Mucosa of descending colon (tissue), 3 donors: ENCODE measurements at places on chromosomes 5 and 9. TPM values are rescaled to one million over a fixed set of nuclear protein-coding genes. Genes with fewer than 3 reads are reported as not detected.

Gene ADRB2
- 0.41 TPM for total RNA-seq

DNA sequence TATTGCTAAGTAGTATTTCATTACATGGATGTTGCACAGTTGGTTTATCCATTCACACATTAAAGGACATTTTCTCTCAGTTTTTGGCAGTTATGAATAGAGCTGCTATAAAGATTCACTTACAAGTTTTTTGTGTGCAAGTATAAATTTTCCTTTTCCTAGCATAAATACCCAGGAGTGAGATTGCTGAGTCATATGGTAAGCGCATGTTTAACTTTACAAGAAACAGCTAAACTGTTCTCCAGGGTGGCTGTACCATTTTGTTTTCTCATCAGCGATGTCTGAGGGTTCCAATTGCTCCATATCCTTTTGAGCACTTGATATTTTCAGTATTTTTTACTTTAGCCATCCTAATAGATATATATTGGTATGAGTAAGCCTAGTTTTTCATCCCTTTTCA lies 16.4 kb upstream of the ABCA1 start:
- DNase-seq, result no peak

Gene SEC16A
- total RNA-seq, result 60.0 TPM

DNA sequence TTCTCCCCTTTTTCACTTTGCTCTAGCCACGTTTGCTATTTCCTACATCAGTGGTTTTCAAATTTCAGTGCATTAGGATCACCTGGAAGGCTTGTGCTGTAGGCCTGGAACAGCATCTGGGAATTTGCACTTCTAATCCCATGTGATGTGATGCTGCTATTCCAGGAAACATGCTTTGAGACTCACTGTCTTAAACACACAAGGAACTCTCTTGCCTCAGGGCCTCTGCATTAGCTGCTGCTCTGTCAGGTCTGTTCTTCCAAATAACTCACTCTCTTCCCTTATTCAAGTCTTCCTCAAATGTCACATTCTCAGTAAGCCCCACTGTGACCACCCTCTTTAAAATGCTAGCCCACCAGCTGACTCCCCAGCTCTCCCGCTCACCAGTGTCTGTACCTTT lies 204.0 kb downstream of the DNAH5 start:
- no peak for DNase-seq

Gene MARCOL
- 0.82 TPM for total RNA-seq

- DNase-seq, result no peak
Observed at GRCh38 chr9:17138503-17138902, 3.7 kb downstream of the CNTLN start.
